ENCODE measurements at places on chromosomes 13 and 19.

- DNase-seq: peak; percentile 67
Observed at GRCh38 chr13:74555651-74556420, 421.6 kb upstream of the KLF12 start.

GRCh38 chr13:110867380-110867779 is 47.5 kb downstream of the ANKRD10 start:
- DNase-seq: no peak

DNA sequence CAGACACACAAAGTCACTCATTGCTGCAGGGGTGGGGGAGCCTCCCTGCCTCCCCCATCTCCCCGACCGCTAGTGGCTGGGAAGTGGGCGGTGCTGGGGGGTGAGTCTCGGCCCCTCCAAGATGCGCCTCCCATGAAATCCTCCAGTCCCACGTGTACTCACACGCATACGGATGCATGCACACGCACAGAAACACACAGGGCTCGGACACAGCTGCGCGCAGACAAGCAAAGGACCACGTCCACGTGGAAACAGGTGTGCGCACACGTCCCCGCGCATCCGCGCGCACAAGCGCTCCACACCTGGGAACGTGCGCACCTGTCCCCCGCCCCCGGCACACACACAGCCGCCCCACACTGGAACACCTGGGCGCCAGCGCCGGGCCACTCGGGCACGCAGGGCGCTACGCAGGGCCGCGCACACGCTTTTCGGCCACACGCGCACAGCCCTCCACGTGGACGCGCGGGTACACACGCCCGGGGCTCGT is 687 bp downstream of the MATK start:
- peak; percentile 70 for DNase-seq

DNA sequence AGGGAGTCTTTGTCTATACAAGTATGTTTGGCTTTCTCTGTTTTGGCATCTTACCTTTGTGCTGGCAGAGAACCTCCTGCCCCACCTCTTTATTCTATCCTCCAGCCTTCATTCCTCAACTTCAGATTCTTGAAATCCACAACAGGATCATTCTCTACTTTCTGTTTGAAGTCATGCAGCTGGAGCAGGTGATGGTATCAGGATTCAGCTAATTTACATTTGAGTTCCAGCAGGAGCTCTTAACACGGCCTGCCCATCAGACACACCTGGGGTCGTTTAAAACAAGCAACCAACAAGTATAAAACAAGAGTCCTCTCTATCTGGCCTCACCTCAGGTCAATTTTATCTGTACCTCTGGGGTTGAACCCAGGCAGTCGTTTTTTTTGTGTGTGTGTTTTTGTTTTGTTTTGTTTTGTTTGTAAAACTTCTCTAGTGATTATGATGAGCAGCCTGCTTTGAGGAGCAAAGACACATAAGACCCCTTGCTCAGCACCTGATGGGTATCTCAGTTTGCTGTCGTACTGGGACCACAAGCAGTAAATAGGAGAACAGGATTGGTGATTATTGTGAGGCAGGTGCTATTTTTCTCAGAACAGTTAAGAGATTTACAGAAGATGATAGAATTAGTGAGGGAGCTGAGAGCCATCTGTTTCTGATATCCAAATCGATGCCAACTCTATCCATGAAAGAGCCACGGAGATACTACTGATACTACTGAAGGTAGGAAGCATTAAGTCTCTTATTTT is 78.4 kb downstream of the GPC6 start:
- DNase-seq: no peak

- DNase-seq: peak; percentile 93
Observed at GRCh38 chr19:48403606-48404005, 10.1 kb downstream of the GRIN2D start.
